Activated CD4-positive, alpha-beta T cell treated with anti-CD3 and anti-CD28 coated beads, Interleukin-2, amount 50 U/mL, for 1 hour (primary cell): ENCODE measurements at places on chromosomes 5 and 9.
A peak's percentile ranks its signal among the peaks of the same experiment; 100 is the strongest.

DNA sequence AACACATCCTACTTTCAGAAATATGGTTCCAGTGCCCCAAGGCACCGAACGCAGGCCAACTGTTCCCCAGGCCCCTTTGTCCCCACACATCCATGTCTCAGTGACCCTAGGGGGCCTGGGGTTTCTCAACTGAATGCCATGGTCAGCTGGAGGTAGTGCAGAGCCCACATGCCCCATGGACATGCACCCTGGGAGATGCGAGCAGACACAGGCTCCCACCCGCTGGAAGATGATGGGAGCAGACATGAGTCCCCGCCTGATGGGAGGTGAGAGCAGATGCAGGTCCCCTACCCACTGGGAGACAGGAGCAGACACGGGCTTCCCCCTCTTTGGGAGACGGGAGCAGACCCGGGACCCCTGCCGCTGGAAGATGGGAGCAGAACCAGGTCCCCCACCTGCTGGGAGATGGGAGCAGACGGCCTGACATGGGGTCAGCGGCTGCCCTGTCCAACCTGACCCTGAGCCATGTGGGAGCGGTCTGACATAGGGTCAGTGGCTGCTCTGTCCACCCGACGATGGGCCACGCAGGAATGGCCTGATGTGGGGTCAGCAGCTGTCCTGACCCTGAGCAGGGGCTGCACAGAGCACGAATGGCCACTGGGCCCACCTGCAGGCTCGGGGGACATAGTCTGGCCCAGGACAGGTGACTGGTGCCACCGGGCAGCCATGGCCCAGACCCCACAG, 18.4 kb downstream of the ZDHHC11B start:
- no peak for DNase-seq

- no peak for DNase-seq
These were observed 1411.0 kb upstream of the WWC1 start for GRCh38 chr5:166880456-166880855.

GRCh38 chr9:33130961-33131789, 36.0 kb downstream of the B4GALT1 start:
- DNase-seq = no peak

GRCh38 chr5:149921597-149921996, 23.0 kb downstream of the PDE6A start:
- DNase-seq = no peak

DNA sequence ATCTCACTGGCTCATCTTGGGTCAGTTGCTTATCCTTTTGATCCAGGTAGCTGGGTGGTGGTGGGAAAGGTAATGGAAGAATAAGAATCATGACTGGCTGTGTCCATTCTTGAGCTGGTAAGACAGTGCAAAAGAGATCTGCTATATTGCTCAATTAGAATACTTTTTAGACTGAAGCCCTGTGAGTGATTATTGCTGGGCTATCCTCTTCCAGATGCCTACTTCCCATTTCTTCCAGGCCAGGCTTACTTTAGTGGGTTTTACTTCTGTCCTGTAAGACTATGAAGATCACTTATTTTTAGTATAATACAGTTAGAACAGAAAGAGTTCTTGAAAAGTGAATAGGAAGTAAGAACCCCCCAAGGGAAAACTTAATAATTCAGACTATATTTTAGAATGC, 7.2 kb downstream of the MARCHF6 start:
- DNase-seq = no peak

- no peak for DNase-seq
These were observed 261.2 kb upstream of the PTPRD start for GRCh38 chr9:10873999-10874398.

- DNase-seq = no peak
These were observed 85.1 kb upstream of the CKMT2 start for GRCh38 chr5:81147886-81148571.

- no peak for DNase-seq
These were observed 3.9 kb downstream of the SPACA9 start for GRCh38 chr9:132882616-132883015.

DNA sequence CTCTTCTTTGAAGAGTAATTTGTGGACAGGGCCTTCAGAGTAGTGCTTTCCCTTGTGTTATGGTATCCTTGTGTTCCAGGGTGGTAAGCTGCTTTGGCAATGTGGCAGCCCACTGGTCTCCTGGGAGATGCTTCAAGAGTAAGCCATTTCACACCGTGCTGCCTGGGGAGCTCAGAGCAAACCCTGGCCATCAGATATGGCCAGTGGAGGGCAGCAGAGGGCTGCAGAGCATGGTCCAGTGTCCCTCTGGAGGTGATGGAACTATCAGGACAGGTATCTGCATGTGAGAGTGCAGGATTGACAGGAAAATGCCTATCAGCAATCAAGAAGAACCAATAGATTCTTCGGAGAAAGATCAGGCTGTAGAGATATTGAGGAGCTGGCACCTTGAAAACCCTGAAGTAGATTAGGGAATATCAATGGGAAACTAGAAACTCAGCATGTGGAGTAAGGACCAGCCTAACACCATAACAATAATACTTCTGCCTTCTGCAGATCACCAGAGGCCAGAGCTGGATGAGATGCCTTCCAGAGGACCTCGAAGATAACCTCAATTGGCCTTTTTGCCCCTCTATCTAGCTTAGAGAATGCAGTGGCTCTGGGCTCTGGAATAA, 90.8 kb downstream of the PLPPR1 start:
- DNase-seq = no peak

DNA sequence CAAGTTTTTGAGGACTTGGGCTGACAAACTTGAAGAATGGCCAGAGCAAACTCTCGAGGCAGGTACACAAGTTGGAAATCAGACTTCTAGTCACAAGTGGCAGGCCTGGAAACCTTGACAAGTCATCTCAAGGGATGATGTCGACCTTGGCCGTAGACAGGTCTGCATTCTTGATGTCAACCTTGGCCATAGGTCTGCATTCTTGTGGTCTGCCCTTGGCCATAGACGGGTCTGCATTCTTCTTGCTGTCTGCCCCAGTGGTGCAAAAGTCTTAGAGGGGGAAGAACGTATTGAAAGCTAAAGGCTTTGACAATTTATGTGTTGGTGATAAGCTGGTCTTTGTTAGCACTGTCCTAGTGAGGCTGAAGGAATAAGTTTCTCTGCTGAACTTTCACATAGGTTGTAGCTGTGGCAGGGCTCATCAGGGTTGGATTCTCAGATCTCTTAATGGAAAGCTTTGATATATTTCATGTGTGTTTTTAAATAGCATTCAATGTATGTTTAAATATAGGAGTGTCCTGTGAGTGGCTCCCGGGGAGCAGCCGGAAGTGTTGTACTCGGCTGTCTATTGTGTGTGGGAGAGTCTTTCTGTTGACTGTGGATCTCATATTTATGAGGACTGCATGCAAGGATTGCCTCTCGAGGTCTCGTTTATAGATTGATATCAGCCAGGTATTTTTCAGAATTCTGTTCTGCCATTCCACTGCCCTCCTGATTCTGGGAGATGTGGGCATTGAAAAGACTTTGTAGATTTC, 27.0 kb downstream of the SUB1 start:
- no peak for DNase-seq

GRCh38 chr9:25681266-25681665, 3.0 kb upstream of the TUSC1 start:
- no peak for DNase-seq

- no peak for DNase-seq
These were observed 42.0 kb downstream of the ELL2 start for GRCh38 chr5:95919658-95920057.

DNA sequence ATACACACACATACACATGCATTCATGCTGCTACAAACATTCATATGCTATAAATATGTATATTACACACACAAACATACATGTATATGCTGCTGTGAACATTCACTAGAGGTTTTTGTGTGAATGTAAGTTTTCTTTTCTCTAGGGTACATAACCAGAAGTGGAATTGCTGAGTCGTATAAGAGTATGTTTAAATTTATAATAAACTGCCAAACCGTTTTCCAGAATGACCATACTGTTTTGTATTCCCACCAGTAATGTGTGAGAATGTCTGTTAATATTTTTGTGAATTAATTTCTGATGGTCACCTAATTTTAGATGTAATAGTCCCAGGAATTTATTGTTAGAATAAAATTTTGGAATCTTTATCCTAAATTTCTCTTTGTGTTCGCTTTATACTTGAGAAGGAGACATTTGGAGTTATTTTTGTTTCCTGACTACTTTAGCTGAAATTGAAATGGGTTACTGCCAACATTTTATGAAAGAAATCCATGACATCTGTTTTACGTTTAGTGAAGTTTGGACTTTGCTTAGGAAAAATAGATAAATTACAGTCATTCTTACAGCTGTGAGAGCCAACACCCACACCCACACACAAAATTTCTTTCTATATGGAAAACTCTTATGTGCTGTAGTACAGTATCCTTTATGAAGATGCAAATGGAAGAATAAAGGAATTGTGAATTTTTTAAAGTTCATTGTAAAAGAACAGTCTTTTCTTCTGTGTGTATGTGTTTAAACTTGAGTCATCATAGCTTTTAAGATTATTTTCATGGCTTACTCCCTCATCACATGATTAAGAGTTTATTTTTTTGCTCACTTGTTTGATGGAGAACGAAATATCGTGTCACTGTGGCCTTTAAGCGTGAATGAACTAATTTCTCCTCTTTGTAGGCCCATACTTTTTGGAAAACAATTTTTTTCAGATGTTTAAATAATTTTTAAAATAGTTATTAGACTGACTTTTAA, 24.3 kb downstream of the CENPP start:
- no peak for DNase-seq

GRCh38 chr5:65073250-65073661, 304.5 kb downstream of the CWC27 start:
- no peak for DNase-seq

- DNase-seq = no peak
These were observed 298.4 kb downstream of the PSAT1 start for GRCh38 chr9:78595200-78595945.

DNA sequence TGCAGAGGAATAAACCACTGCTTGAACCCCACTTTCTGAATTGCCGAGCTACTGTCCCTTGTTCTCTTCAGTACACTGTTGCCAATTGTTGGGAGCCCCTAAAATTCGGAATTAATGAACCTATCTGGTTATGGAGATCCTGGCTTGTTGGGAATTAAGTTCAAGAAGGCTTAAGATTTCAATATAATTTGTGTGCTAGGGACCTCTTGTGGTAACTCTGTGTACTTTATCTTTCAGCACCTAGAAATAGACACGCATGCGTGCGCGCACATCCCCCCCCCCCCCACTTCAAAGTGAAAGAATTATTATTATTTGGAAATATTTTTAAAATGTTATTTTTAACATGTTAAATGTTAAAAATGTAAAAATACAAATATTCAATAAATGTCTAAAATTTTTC, 53.3 kb upstream of the FAM169A start:
- peak; percentile 1 for DNase-seq

DNA sequence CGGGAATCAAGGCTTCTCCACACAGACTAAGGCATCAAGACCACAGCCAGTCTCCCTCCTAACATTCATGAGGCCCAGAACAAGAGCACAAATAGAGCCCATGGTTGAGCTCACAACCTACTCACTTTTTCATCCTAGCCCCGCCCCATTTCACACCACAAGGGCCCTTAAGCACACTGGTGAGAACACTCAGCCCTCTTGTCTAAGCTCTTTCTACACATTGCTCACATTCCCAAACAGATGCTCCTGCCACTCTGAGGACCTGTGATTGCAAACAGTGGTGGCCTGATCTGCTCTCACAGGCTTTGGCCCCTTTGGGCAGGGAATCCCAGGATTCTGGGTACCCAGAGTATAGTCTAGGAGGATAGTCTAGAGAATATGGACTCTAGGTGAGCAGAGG, 54.0 kb downstream of the FEM1C start:
- DNase-seq = no peak

- no peak for DNase-seq
These were observed 35.2 kb downstream of the ZCCHC7 start for GRCh38 chr9:37155601-37156000.

DNA sequence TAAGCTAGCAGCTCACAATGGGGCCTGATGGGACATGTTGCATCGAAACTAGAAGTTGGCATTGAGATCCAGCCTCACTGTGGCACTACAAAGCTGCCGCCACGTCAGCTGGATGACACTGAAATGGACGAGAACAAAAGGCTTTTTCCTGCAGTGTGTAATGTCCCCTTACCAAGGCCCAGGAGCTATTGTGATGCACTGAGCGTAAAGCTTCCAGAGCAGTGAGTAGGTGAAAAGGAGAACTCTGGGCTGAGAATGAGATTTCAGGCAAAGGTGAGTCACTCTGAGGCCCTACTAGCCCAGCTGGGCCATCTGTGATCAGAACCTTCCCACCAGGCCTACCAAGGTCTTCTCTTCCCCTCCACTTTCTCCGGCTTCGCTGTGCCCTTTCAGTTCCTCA, 528.1 kb upstream of the KLF4 start:
- DNase-seq = no peak

DNA sequence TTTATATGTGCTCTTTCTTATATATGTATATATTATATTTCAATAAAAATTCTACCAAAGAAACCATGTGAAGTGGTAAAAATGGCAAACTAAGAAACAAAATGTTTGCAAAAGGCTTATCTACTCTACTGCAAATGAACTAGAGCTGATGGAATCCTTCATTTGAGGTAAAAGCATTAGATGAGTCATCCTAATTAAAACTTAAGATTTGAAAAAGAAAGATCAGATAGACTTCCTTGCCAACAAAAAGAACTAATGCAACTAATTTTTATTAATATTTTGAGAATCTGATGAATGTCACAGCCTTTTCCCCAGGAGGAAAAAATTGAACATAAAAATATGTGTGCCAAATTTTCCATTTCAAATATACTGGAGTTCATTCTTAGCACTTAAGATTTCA, 84.1 kb upstream of the SLCO4C1 start:
- no peak for DNase-seq

GRCh38 chr5:84573017-84573712, 188.5 kb upstream of the EDIL3 start:
- no peak for DNase-seq

DNA sequence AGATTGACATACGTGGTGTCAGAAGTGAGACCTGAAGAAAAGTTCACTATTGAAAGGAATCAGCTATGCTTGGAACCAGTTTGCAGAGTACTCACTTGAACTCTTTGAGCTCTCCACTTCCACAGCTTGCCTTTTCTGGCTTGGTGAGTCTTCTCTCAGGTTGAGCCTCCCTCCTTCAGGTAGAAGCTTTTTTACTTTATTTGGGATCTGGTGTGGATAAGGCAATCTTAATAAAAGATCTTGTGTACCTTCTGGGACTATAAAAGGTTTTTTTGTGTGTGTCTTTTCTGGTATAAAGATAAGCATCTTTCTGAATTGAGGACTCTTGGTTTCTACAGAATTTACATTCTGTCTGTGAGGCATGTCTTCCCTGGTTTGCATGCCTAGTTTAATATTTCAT, 5.4 kb upstream of the CPLANE1 start:
- no peak for DNase-seq

GRCh38 chr5:44266882-44267576, 122.2 kb downstream of the FGF10 start:
- DNase-seq = no peak

GRCh38 chr5:2003690-2004365, 121.1 kb upstream of the IRX4 start:
- no peak for DNase-seq

GRCh38 chr9:90423661-90424193, 218.9 kb downstream of the DIRAS2 start:
- DNase-seq = no peak

GRCh38 chr9:119175581-119175980, 193.7 kb downstream of the BRINP1 start:
- no peak for DNase-seq

GRCh38 chr9:100485196-100485595, 12.2 kb downstream of the TMEFF1 start:
- DNase-seq = no peak
